Endothelial cell of umbilical vein (primary cell): ENCODE measurements at places on chromosomes 2 and 18. TPM values are rescaled to one million over a fixed set of nuclear protein-coding genes. Genes with fewer than 3 reads are reported as not detected.

GALR1 gene
- total RNA-seq: not detected in 2 replicates

BUB1 gene
- total RNA-seq: 54.1 and 66.4 TPM in 2 replicates

HOXD10 gene
- total RNA-seq: not detected in 2 replicates

FSHR gene
- not detected in 2 replicates for total RNA-seq

ERICH2 gene
- not detected in 2 replicates for total RNA-seq

MORN2 gene
- 15.0 and 16.7 TPM in 2 replicates for total RNA-seq

NEB gene
- total RNA-seq: 1.8 and 3.6 TPM in 2 replicates

LIPG gene
- total RNA-seq: 80.6 and 96.2 TPM in 2 replicates
